Activated CD4-positive, alpha-beta T cell treated with anti-CD3 and anti-CD28 coated beads for 36 hours (primary cell): ENCODE measurements at places on chromosomes 1 and 21. TPM values are rescaled to one million over a fixed set of nuclear protein-coding genes. Genes with fewer than 3 reads are reported as not detected.

Gene FTCD
- total RNA-seq: 0.23 TPM

Gene CLCNKB
- total RNA-seq: not detected

Gene C8A
- not detected for total RNA-seq

Gene C1QB
- total RNA-seq: not detected

Gene NBPF4
- total RNA-seq: 0.21 TPM

Gene IL22RA1
- not detected for total RNA-seq

GRCh38 chr1:8858112-8858668 lies 20.3 kb downstream of the ENO1 start:
- H3K4me3 ChIP-seq: peak overlapping the region; percentile 13
- H3K27ac ChIP-seq: peak overlapping the region; percentile 71
- DNase-seq: peak; percentile 45
- peaks cover 61% of the 10 kb centered on the region for H3K36me3 ChIP-seq

DNA sequence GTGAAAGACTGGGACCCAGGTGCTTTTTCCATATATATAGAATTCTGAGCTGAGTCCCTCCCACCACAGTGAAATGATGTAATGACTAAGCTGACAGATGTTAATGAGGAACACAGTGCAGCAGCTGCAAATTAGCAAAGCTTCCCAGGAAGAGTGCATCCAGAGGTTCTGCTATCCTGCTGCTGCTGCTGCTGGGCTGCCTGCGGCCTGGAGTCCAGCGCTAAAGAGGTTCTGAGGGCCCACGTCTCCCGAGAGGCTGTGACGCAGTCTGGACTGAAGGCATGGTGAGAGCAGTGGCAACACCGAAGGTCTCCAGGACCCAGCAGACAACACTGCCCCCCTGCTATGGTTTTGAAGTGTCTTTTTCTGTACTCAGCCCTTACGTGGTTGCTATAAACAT lies 63.9 kb downstream of the URB2 start:
- no peak overlapping the region for H3K4me3 ChIP-seq
- H3K36me3 ChIP-seq: peaks cover 7% of the 10 kb centered on the region
- H3K27ac ChIP-seq: no peak overlapping the region
- DNase-seq: no peak
- peaks cover 9% of the 10 kb centered on the region for H3K27me3 ChIP-seq

- DNase-seq: no peak
- H3K27me3 ChIP-seq: peaks cover 8% of the 10 kb centered on the region
- no peak overlapping the region for H3K4me3 ChIP-seq
Measured at GRCh38 chr1:30691480-30691879, 31.9 kb downstream of the MATN1 start.

- H3K36me3 ChIP-seq: peaks cover 7% of the 10 kb centered on the region
- no peak overlapping the region for H3K4me3 ChIP-seq
- H3K4me1 ChIP-seq: peaks cover 9% of the 10 kb centered on the region
- no peaks in the 10 kb centered on the region for H3K27me3 ChIP-seq
Measured at GRCh38 chr21:36175771-36176565, 19.3 kb downstream of the DOP1B start.

GRCh38 chr1:26225033-26225831 lies 8.8 kb upstream of the CEP85 start:
- H3K4me1 ChIP-seq: peaks cover 7% of the 10 kb centered on the region
- H3K27me3 ChIP-seq: peaks cover 26% of the 10 kb centered on the region
- DNase-seq: peak; percentile 66
- peak overlapping the region; percentile 26 for H3K4me3 ChIP-seq
- no peaks in the 10 kb centered on the region for H3K36me3 ChIP-seq
- no peak overlapping the region for H3K27ac ChIP-seq

DNA sequence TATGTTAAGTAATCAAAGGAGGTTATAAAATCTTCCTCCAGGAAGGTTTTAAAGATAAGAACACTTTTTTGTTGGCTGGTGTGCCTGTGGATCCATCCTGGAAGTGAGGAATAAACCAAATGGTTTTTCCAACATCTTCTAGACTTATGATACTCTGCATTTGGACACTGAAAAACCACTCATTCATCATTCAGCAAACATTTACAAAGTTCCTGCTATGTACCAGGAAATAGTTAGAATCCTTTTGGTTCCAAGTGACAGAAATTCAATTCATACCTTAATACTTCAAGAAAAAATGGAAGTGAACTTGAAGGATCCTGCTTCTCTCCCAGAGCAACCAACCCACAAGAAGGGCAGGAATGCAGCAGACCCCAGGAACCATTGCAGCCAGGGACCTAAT lies 39.6 kb upstream of the PIGC start:
- H3K4me1 ChIP-seq: peaks cover 6% of the 10 kb centered on the region
- DNase-seq: no peak
- H3K27me3 ChIP-seq: peaks cover 3% of the 10 kb centered on the region
- no peak overlapping the region for H3K27ac ChIP-seq
- H3K4me3 ChIP-seq: no peak overlapping the region

DNA sequence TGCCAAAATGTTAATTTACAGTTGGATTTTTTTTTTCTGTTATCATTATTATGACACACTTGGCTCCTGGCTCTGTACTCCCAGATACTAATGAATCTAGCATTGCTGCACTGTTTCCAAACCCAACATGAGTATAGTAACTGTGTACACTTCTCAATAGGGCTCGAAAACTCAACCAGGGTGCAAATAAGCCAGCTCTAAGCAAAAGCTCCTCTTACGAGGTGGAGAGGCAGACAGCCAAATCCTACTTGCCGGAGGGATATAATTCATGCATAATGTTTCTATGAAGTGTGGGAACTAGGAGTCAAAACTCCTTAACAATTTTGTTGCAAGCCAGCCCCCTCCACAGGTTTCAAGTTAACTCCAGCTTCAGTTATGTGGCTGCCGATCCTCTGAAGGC lies 510.4 kb upstream of the ZP4 start:
- no peaks in the 10 kb centered on the region for H3K27me3 ChIP-seq
- H3K4me1 ChIP-seq: no peaks in the 10 kb centered on the region
- H3K36me3 ChIP-seq: no peaks in the 10 kb centered on the region
- no peak for DNase-seq

DNA sequence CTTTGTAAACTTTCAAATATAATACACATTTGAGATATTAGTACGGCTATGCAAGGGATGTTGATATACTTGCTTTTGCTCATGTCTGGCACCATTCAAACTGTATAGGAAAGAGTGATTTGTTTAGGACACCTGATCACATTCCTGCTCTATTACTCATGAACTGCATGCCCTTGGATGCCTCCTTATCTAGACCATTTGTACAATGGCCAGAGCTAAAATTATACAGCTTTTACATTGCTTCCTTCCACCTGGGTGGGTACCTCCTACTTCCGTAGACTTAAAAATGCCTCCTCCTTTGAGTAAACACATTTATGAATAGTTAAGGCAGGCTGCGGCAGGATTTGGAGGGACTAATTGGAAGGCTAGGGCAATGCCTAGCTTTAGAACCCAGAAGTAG lies 85.4 kb upstream of the PBX1 start:
- DNase-seq: no peak
- H3K4me3 ChIP-seq: no peak overlapping the region

DNA sequence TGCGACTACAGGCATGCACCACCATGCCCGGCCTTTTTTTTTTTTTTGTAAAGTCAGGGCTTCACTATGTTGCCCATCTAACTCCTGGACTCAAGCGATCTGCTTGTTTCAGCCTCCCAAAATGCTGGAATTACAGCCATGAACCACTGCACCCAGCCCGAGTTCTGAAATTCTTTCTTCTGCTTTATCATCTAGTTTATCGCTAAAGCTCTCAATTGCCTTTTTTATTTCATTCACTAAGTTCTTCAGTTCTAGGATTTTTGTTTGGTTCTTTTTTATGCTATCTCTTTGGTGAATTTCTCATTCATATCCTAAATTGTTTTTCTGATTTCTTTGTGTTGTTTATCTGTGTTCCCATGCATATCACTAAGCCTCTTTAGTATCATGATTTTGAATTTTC lies 27.0 kb downstream of the KIAA0319L start:
- no peaks in the 10 kb centered on the region for H3K27me3 ChIP-seq
- no peak for DNase-seq
- peaks cover 10% of the 10 kb centered on the region for H3K4me1 ChIP-seq
- H3K27ac ChIP-seq: no peak overlapping the region
- H3K4me3 ChIP-seq: no peak overlapping the region

DNA sequence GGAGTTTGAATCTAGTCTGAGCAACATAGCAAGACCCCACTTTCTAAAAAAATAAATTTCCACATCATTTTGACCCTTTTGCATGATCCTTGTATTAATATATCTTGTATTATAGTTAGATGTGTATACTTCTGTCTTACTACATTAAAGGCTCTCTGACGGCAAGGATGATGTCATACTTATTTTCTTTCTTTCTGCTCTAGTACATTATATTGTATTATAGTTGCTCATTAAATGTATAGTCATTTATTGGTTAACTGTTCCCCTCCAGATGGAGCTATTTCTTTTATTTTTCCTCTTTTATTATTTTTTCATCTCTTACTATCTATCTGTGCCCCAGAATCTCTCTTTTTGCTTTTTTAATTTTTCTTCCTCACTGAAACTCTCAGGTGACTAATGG lies 15.0 kb upstream of the OLFML2B start:
- no peak for DNase-seq
- H3K27me3 ChIP-seq: peaks cover 4% of the 10 kb centered on the region
- H3K4me1 ChIP-seq: peaks cover 7% of the 10 kb centered on the region
- H3K4me3 ChIP-seq: no peak overlapping the region

- H3K4me1 ChIP-seq: peaks cover 49% of the 10 kb centered on the region
- H3K4me3 ChIP-seq: peak overlapping the region; percentile 40
- H3K27me3 ChIP-seq: no peaks in the 10 kb centered on the region
- peak overlapping the region; percentile 24 for H3K27ac ChIP-seq
- DNase-seq: no peak
- no peaks in the 10 kb centered on the region for H3K36me3 ChIP-seq
Measured at GRCh38 chr1:235882816-235883215, 16.1 kb upstream of the LYST start.

- no peak for DNase-seq
- no peaks in the 10 kb centered on the region for H3K36me3 ChIP-seq
- H3K4me1 ChIP-seq: peaks cover 9% of the 10 kb centered on the region
Measured at GRCh38 chr1:54953846-54954245, 26.6 kb upstream of the TMEM61 start.

GRCh38 chr1:59261537-59261936 lies 35.4 kb upstream of the FGGY start:
- no peaks in the 10 kb centered on the region for H3K27me3 ChIP-seq
- no peaks in the 10 kb centered on the region for H3K36me3 ChIP-seq
- no peak for DNase-seq
- no peak overlapping the region for H3K4me3 ChIP-seq
- H3K27ac ChIP-seq: no peak overlapping the region
- H3K4me1 ChIP-seq: no peaks in the 10 kb centered on the region

DNA sequence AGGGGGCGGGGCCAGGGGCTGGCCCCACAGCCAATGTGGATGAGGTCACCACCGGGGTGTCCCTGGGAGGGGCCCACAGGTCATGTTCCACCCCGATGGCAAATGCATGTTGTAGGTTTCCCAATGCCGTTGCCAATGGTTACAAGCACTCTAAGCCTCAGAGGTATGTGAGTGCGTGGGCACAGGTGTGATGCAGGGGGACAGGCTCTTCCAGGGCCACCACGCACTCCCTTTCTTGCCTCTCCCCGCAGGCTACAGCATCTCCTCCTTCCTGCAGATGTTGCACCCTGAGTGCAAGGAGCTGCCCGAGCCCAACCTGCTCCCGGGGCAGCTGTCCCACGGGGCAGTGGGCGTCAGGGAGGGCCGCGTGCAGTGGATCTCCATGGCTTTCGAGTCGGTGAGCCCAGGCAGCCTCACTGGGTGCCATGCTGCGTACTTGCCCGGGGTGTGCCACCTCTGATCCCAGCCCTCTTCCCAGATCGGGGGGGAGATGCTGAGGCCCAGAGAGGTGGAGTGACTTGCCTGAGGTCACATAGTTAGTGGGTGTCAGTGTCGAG lies 52.4 kb downstream of the DISP3 start:
- DNase-seq: no peak
- H3K36me3 ChIP-seq: no peaks in the 10 kb centered on the region
- H3K4me3 ChIP-seq: no peak overlapping the region
- H3K27me3 ChIP-seq: no peaks in the 10 kb centered on the region
- H3K27ac ChIP-seq: no peak overlapping the region

DNA sequence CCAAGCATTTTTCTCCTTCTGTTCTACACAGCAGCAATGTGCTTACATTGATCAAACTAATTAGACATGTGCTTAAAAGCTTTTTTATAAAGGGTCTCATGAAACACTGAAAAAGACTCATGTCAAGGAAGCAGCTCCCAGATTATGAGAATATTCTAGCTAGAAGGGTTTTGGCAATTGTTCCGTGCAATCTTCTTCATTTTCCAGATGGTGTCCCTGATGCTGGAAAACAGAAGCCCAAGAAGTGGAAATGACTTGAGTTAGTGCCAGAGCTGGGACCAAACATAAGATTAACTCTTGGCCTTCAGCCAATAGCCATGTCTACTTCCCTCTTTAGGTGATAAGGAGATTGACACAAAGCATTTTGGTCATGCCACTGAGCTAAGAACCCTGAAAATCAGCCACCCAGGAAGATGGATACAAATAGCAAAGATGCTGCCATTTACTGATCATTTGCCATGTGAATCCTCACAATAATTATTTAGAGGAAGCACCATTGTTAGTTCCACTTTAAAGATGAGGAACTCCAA lies 110.8 kb downstream of the MATN1 start:
- H3K4me1 ChIP-seq: no peaks in the 10 kb centered on the region
- DNase-seq: no peak
- peaks cover 6% of the 10 kb centered on the region for H3K27me3 ChIP-seq

- H3K4me3 ChIP-seq: no peak overlapping the region
- no peaks in the 10 kb centered on the region for H3K4me1 ChIP-seq
- peaks cover 2% of the 10 kb centered on the region for H3K27me3 ChIP-seq
- H3K36me3 ChIP-seq: no peaks in the 10 kb centered on the region
Measured at GRCh38 chr1:14242123-14242522, 356.4 kb upstream of the KAZN start.

GRCh38 chr21:44880405-44881197 lies 7.1 kb upstream of the PTTG1IP start:
- H3K36me3 ChIP-seq: peaks cover 1% of the 10 kb centered on the region
- no peak overlapping the region for H3K4me3 ChIP-seq
- no peak for DNase-seq
- H3K27ac ChIP-seq: peak overlapping the region; percentile 73

DNA sequence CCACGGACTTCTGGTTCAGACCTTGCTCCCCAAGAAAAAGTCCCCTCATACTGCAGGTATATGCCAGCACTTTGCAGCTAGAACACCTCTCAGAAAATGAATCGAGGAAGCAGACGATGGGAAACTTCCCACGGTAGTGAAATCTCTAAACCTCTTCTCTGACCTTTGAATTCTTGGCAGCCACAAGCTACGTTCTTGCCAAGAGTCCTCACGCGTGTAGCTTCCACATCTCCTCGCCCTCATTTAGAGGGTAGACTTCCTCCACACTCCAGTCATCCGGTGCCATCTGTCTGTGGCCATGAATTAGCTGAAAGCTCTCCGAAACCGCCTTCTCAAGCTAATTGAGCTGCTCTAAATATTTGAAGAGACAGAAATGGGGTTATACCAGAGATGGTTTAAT lies 127.8 kb downstream of the RGS7 start:
- no peak overlapping the region for H3K27ac ChIP-seq
- no peaks in the 10 kb centered on the region for H3K27me3 ChIP-seq
